DMS153 (cell line): ENCODE measurements at places on chromosomes 12 and 14.

DNA sequence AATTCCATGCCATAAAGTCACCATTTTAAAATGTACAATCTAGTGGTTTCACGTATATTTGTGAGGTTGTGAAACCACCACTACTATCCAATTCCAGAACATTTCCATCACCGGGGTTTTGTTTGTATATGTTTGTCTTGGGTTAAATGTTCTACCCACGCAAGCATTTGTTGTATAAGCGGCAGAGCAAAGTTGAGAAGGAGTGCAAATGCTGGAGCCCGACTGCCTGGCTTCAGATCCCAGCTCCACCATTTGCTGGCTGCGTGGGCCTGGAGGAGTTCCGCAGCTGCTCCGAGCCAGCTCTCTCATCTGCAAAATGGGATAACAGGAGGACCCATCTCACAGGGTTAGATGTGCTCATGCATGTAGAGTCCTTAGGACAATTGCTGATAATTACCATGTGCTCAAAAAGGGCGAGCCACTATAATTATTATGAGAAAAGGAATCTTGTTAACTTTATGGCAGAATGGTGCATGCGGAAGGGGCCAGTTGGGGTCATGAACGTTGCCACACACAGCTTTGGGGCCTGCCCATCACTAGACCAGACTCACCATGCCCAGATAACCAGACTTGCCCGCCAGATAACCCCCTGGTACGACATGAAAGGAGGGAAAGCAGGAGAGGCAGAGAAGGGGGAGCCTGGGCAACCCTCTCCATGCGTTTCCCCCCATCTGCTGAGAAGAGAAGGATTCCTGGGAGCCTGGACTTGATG is 6.4 kb downstream of the ACTN1 start:
- no peak for DNase-seq

DNA sequence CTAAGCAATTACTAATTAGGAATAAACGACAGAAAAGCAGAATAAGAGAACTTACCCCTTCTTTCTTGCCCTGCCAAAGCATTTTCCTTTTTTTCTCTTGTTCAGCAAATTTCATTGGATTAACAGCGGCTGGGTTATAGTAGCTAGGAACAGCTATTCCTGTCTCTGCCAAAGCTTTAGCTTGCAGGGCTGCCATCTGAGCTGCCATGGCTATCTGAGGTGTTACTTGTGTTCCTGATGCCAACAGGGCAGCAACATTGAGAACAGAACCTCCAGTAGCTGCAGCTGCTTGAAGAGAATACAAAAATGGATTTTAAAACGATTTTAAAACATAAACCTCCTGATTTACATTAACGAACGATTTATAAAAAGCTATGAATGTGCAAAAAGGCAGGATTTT is 7.4 kb upstream of the ZCCHC8 start:
- DNase-seq: no peak

- DNase-seq: no peak
Measured at GRCh38 chr12:90677552-90677951, 277.4 kb downstream of the CCER1 start.

DNA sequence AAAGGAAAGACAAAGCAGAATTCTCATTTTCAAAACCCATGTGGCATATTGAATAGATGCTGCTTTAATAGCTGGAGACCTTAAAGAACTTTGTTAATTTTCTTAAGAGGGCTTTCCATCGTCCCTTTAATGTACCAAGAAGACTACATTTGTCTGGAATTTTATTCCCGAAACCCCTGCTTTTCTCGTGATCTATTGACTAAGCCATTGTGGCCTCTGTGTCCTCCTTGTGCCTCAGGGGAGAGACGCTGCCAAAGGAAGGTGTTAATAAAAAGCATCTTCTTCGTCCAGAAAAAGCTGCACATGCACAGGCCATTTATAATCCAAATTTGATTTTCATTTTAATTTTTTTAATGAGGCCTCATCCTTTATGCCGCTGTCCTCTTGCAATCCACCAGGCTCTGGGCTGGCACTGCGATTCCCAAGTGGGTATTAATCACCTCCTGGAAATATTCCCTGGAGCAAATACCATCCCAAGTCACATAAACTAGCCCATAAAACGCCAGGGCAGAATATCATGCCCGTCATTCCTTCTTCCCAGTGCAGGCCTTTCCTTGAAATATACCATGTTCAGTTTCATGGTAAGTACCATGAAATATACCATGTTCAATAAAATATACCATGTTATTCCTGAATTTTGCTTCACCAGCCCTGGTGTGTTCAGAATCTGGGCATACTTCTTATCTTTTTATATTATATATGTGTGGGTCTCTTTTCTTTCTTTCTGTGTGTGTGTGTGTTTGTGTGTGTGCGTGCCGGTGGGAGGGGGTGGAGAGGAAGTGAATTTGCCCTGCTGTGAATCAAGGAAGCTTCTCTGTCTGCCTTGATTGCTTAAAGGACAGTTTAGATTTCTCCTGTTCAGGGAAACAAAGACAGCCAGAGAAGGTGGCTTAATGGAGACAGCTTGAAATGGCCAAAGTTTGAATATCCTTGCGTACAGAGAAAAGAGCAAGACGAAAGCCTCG is 147.6 kb downstream of the PHETA1 start:
- no peak for DNase-seq

GRCh38 chr14:59583755-59584154 is 7.1 kb upstream of the CCDC175 start:
- no peak for DNase-seq

- DNase-seq: no peak
Measured at GRCh38 chr12:29054858-29055663, 94.0 kb upstream of the FAR2 start.

DNA sequence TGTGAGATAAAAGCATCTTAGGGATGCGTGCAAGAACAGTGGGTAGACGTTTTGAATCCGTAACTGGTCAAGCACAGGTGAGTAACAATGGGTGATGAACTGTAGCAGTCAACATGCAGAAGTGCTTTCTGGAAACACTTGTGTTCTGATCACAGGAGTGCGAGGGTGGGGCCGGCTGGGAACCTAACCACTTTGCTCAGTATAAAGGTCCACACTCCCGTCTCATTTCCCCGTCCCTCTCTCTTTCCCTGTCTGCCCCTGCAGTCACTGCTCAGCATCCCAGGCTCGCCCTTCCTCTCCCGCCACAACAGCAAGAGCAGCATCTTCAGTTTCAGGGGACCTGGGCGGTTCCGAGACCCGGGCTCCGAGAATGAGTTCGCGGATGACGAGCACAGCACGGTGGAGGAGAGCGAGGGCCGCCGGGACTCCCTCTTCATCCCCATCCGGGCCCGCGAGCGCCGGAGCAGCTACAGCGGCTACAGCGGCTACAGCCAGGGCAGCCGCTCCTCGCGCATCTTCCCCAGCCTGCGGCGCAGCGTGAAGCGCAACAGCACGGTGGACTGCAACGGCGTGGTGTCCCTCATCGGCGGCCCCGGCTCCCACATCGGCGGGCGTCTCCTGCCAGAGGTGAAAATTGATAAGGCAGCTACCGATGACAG is 127.1 kb downstream of the FIGNL2 start:
- no peak for DNase-seq

DNA sequence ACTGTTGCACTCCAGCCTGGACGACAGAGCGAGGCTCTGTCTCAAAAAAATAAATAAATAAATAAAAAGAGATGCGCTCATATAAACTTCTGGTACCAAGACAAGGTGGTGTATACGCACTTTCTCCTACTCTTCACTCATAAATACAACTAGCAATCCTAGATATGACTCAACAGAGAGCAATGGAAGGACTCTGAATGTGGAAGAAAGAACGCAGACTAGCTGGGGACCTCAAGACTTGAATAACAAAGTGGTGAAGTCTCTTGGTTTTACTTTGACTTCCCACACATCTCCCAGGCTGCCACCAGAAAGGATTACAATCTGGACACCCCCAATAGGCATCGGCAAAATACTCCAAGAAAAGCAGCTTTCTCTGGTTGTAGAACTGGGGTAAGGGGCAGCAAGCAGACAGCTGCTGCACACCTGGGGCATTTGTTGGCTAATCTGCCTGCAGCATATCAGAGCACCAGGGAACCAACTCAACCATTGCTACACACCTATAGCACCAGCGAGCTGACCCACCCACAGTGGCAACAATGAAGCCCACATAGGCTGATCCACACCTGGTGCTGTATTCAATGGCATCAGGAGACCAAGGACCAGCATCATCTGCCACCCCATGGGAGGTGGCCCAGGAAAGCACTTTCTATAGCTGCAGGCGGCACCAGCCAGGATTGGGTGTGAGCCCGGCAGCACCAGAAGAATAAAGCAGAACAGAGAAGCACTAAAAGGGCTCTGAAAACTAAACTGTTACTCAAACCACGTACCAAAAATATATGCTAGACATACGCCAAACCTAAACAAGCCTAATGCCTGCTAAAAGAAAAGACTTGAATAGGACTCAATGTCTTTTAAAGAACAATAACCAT is 1231.7 kb upstream of the TMEM132C start:
- no peak for DNase-seq

- DNase-seq: no peak
Measured at GRCh38 chr14:89640141-89640540, 223.1 kb upstream of the FOXN3 start.

DNA sequence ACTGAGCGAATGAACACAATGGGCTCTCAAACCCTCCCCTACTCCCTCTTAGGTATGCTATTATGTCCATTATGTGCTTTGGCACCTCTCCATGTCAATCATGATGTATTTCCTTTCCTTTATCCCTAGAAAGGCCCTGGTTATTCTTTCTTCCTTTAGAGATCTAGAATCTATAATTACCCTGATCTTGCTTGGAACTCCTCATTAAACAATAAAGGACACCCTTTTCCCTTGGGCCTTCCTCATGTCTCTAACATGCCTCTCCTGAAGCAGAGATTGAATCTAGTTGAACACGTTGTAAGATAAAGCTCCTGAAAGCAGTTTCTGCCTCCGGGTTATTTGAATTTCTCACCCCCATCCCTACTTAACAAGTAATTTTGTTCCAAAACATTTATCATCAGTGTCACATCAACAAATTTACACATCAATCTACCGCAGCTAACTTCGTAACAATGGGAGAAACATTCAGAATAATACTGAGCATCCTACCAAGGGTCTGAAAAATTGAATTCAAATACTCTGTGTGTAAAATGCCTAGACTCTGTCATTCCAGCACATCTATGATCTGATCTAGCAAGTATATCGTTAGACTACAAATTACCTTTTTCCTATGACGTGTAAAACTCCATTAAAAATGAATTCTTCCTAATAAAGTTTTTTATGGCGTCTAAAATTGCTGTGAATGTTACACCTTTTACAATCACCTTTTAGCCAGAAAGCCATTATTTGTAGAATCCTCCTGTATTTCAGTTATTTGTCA is 5.4 kb downstream of the USP44 start:
- peak; percentile 61 for DNase-seq

DNA sequence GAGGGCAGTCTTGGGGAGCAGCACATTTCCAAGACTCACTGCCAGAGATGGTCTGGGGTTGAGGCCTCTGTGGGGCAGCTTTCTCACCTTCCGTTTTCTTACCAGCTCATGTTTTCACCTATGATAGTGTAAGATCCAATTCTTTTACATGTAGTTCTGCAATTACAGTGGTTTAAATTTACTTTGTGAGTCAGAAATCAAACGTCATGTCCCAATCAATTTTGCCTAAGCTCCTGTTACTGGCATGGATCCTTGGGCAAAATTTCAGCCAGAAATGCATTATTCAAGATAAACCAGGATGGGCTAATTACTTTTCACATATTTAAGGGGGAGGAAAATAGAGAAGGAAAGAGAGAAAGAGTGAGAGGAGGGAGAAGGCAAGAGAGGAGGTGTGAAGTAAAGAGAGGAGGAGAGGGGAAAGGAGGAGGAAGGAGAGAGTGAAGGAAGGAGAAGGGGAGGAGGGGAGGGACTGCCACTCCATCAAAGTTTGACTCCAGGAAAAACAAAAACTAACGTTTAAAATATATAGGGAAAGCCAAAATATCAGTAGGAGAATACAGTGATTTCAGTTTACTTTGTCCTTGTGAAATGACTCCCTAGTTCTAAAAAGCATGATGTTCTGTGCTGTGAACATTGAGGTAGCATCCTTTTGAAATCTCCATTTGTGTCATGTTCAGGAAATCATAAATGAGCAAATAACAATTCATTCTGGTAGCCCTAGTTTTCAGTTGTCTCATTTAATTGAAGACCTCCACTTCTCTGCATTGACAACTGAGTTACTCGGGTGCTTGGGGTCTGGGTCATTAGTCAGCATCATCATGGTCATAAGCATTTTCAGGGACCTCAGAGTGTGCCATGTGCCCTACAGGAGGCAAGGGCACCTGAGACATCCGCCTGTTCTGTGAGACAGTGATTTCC is 3.0 kb downstream of the BMAL2 start:
- no peak for DNase-seq

DNA sequence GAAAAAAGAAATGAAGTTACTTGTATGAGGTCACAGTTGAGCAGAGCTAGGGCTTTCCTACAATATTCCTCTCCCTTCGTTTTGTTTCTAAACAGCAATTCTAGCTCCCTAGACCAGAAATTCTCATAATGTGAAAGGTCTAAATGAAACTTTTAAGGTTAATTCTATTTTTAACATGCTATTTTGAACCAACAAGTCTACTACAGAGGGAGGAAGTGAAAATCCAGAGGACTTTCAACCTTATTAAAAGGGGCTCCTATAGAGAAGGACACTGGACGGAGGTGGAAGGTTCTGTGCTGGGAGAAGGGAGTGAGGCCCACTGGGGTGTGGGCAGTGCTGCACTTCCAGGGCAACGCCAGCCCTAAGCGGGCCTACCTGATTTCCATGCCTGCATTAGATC is 13.4 kb downstream of the GSG1 start:
- DNase-seq: no peak

DNA sequence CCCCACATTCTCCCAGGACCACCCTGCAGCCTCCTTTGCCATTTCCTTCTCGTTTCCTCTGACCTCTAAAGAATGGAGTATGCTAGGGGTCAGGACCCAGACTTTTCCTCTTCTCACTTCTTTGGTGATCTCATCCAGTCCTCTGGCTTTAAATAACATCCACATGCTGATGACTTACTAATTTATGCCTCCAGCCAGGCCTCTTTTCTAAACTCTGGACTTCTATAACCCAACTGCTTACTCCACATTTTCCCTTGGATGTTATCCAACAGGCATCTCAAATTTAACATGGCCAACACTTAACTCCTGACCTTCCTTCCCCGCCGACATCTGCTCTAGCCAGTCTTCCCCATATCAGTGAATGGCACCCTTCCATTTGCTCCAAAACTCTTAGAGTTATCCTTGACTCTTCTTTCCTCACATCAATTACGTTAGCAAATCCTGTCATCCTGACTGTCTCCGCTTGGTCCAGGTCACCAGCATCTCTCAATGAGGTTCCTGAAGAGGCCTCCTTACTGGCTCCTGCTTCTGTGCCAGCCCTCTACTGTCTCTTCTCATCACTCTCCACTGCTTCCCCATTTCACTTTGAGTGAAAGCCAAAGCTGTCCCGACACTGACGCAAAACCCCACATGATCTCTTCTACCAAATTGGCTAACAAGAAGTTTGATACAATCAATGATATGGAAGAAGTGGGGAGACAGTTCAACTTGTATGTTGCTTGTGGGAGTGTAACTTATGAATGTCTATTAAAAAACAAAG is 42.7 kb downstream of the TMBIM6 start:
- no peak for DNase-seq
